ENCODE measurements at places on chromosomes 7 and 10.

GRCh38 chr10:61857746-61858145, 43.8 kb upstream of the ARID5B start:
- no peak for DNase-seq

DNA sequence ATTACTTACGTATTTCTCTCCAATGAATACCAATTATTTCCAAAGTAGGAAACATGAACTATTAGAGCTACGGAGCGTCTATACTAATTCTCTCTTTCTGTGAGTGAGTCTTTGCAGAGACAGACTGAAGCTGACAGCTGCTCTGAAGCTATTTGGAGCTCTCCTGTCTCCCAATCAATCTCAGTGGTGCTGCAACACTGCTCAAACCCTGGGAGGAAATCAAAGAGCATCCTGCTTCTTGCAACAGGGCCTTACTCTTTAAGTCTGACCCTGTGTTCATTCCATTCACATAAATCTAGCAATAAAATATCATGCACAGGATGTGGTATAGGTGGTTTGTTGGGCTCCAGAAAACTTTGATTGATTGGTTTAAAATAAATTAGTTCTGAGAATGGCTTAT, 685.7 kb upstream of the IGFBP3 start:
- no peak for DNase-seq

- no peak for DNase-seq
These were observed 207.4 kb downstream of the TMEM178B start for GRCh38 chr7:141281311-141281710.

DNA sequence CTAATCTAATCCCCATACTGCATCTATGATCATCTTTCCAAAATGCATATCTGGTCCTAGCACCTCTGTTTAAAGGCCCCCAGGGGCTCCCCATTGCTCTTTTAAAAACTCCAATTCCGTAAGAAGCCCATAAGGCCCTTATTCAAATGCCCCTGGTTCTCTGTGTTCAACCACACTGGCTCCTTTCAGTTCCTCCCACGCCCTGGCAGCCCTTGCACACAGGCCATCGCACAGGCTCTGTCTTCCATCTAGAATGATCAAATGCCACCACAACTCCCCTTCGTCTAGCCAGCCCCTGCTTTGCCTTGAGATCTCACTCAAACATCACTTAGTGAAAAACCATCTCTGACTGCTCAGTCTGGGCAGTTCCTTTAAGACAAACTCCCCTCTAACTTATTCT, 112.9 kb upstream of the LYZL2 start:
- DNase-seq: no peak

GRCh38 chr10:94784256-94784655, 21.8 kb downstream of the CYP2C19 start:
- DNase-seq: no peak

GRCh38 chr7:66409493-66409892, 204.4 kb downstream of the TPST1 start:
- no peak for DNase-seq

DNA sequence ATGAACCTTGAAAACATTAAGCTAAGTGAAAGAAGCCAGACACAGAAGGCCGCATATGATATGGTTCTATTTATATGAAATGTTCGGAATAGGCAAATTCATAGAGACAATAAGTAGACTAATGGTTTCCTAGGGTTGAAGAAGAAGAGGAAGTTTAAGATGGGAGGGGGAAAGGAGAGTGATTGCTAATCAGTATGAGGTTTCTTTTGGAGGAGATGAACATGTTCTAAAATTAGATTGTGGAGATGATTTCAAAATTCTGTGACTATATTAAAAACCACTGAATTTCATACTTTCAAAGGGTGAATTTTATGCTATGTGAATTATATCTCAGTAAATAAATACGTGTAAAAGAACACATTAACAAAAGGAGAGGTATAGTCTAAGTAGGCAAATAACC, 176.4 kb upstream of the HPS1 start:
- no peak for DNase-seq

- DNase-seq: no peak
These were observed 15.3 kb downstream of the ZFAND4 start for GRCh38 chr10:45657033-45657926.

DNA sequence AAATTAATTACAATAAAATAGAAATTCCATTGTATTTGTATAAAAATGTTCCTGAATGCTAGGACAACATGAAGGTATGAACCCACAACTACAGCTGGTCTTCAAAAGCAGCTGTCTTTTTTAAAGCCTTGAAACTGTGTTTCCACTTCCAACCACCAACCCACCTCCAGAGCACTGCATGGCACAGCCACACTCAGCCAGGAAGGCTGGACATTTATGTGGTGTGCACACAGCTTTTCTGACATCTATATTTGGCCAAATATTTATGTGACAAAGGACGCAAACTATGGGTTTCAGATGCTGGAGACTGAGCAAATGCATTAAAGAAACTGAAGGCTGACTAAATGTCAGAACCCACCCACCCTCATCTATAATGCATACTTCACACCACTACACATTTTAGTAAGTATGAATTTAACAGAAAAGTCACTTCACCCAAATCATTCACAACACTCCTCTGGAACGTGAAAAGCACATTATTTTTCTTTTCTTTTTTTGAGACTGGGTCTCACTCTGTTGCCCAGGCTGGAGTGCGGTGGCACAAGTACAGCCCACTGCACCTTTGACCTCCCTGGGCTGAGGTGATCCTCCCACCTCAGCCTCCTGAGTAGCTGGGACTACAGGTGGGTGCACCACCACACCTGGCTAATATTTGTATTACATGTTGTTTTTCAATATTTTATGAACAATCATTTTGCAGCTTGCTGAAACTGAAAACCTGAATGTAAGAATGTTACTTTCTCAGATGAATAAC, 27.9 kb upstream of the DAGLB start:
- no peak for DNase-seq

DNA sequence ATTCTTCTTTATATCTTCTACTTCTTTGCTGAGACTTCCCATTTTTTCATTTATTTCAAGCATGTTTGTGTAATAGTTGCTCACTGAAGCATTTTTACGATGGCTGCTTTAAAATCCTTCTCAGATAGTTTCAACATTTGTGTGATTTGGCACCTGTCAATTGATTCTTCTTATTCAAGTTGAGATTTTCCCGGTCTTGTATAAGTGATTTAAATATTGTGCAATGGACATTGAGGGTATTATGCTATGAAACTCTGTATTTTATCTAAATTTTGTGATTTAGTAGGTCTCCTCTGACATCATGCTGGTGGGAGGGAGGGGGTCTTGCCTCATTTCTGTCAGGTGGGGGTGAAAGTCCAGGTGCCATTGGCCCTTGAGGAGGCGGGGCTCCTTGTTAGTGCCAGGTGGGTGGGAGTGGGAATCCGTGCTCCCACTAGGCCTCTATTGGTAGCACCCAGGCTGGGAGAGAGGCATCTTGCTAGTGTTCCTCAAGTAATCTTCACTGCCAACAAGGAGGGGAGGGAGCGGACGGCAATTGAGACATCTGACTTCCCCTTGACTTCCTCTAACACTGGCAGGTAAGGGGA, 73.0 kb downstream of the ANLN start:
- DNase-seq: no peak

DNA sequence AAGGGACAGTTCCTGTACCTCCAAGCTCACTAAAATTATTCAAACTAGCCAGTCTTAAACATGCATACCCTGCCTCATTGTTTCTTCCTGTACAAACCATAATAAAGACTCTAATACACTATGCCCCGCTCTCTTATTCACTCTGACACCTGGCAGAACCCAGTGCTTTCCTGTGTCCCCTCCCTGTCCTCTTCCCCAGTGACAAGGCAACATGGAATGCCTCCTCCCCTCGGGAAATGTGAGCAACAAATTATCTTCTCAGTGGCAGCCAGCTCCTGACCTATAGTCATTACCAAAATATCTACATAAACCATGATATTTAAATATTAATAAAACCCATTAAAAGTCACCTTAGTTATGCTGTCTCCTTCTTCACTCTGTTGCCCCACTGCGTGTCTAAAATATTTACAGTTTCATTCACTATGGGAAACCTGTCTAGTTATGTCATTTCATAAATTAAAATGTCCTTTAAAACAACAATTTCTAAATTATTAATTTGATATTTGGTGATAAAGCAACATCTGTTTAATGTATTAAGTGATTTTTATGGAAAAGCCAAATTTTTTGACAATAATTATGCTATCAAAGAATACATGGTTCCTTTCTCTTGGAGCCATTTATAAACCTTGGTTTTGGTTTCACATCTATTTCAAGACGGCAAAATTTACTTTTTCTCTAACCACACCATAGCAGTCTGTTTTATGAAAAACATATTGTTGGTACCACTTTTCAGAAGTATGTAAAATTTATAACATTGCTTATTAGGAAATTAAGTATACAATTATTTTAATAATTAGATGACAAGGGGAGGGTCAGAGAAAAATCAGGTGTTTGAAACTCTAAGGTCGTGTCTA, 1355.2 kb downstream of the XPNPEP1 start:
- DNase-seq: no peak

- DNase-seq: no peak
These were observed 33.9 kb downstream of the CCM2 start for GRCh38 chr7:45033931-45034290.

- no peak for DNase-seq
These were observed 808.5 kb upstream of the CELF2 start for GRCh38 chr10:10209167-10209566.

DNA sequence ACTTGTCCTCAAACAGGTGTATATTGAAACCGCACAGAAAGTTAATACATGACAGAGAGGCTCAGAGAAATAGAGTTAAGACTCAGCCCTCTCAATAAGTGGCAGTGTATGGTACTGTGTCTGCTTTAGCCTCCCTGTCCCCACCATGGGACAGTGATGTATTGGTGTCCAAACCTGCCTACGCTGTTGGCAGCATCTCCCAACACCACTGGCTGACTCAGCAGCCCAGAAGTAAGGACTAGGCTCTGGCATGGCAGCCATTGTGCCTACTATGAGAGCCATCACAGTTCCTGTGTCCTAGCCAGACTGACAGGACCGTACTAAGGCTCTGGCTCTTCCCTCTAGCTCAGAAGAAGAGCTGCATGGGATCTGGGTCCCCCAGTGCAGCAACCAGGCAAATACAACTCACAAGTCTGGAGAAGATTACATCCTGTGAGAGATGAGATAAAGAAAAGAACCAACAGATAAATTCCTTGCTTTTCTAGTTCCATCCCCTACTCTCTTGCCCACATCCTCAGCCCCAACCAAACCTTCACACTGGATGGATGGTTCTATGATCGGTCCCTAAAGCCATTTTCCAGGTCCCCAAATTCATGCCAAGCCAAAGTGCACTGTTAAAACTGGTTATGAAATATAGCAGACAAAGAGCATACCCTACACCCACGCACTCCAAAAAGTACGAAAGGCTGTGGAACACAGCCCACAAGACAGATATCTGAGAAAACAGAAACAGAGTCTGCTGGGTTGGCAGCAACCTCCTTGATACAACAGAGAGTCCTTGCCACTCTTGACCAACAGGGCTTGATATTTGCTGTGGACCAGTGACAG, 44.1 kb upstream of the DMTF1 start:
- DNase-seq: no peak

DNA sequence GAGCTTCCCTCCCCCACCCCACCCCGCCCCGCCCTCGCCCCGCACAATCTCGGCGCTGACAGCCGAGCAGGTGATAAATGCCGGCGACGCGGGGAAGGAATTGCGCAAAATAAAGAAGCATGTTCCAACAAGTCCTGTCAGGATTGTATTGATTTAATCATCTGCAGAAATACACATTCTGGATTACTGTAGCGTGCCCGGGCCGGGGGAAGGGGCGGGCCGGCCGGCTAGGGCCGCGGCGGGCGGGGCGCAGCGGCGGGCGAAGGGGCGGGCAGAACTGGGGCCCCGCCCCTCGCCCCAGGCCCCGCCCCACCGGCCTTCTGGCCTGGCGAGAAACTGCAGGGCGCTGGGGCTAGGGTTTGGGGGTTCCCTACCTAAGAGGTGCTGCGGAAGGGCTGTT, 88.9 kb upstream of the PAX2 start:
- no peak for DNase-seq

DNA sequence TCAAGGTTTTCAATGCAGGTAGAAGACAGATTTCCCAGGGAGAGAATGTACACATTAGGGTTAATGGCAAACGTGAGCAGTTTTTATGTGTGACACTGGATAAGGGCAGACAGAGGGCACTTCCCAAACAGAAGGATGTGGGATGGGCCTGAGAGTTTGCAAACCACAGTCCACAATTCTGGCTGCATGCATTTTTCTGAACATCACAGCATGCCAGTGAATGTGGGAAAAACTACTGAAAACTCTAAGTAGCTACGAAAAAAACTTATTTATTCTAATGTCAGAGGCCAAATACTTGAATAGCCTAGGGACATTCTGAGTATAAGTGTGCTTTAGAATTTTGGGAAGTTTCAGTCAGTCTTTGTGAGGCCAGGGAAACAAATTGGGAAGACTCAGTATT, 145.9 kb downstream of the NRCAM start:
- DNase-seq: peak; percentile 62

GRCh38 chr10:14205233-14205632, 125.5 kb downstream of the FRMD4A start:
- no peak for DNase-seq

DNA sequence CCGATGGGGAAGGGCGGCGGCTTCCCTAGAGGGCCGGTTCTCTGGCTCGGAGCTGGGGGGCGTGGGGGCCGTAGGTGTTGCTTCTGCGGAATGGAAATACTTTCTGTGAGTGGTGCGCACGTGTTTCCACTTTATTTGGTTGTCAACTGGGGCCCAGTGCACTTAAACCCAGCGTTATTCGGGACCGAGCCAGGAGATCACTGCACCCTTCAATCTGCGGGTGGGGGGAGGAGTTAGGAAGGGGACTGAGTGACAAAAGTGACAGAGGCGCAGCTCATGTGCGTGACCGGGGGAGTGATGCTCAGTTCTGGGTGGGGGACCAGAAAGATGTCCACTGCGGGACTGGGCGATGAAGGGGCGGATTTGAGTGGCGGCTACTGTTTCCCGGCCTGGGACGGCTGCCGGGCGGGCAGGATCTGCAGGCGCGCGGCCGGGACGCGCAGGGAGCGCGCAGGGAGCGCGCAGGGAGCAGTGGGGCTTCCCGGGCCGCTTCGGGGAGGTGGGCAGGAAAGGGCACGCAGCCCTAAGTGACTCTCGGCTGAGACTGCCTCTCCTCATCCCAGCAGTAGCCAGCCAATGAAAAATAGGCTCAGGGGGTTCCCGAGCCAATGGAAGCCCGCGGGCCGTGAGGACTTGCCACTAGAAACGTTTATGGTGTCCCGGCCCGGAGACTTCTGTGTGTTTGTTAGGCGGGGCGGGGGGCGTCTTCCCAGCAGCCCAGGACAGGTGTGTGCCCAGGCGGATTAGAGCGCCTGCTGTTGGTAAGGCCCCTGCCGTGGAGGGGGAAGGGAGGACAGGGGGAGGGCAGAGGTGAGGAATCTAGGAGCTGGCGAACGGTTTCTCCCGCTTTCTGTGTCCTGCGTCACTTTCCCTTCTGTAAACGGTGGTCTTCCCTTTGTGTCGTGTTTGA, 54.3 kb upstream of the KDM7A start:
- peak; percentile 15 for DNase-seq

DNA sequence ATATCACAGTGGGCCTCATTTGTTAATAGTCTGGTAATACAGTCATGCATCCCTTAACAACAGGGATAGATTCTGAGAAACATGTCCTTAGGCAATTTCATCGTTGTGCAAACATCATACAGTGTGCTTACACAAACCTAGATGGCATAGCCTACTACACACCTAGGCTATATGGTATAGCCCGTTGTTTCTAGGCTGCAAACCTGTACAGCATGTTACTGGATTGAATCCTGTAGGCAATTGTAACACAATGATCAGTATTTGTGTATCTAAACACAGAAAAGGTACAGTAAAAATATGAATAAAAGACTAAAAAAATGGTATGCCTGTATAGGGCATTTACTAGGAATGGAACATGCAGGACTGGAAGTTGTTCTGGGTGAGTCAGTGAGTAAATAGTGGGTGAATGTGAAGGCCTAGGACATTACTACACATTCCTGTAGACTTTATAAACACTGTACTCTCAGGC, 12.0 kb upstream of the RHOBTB1 start:
- peak; percentile 78 for DNase-seq
